Hair follicular keratinocyte (primary cell): ENCODE measurements at places on chromosomes 11 and 22. TPM values are rescaled to one million over a fixed set of nuclear protein-coding genes. Genes with fewer than 3 reads are reported as not detected.

PHOX2A gene
- not detected in 2 replicates for total RNA-seq

APOL4 gene
- not detected in 2 replicates for total RNA-seq

WNT11 gene
- total RNA-seq: 0.39 TPM in 1 of 2 replicates, not detected in the other

DERL3 gene
- total RNA-seq: 1.4 and 5.6 TPM in 2 replicates

RIC3 gene
- total RNA-seq: 0.16 TPM in 1 of 2 replicates, not detected in the other

FOSL1 gene
- 141 and 144 TPM in 2 replicates for total RNA-seq

ZNF214 gene
- 1.1 and 2.1 TPM in 2 replicates for total RNA-seq

SMIM35 gene
- total RNA-seq: not detected in 2 replicates

SEC14L3 gene
- total RNA-seq: not detected in 2 replicates

LYVE1 gene
- not detected in 2 replicates for total RNA-seq

IL18 gene
- total RNA-seq: 31.6 and 49.2 TPM in 2 replicates

VWCE gene
- total RNA-seq: 0.04 and 0.23 TPM in 2 replicates

SHANK2 gene
- total RNA-seq: 0.80 and 7.3 TPM in 2 replicates

MS4A4A gene
- total RNA-seq: not detected in 2 replicates

SCGB1A1 gene
- total RNA-seq: not detected in 2 replicates
